ENCODE measurements at places on chromosomes 5 and 9.

- no peak for DNase-seq
Observed at GRCh38 chr9:134368571-134368970, 42.3 kb downstream of the RXRA start.

DNA sequence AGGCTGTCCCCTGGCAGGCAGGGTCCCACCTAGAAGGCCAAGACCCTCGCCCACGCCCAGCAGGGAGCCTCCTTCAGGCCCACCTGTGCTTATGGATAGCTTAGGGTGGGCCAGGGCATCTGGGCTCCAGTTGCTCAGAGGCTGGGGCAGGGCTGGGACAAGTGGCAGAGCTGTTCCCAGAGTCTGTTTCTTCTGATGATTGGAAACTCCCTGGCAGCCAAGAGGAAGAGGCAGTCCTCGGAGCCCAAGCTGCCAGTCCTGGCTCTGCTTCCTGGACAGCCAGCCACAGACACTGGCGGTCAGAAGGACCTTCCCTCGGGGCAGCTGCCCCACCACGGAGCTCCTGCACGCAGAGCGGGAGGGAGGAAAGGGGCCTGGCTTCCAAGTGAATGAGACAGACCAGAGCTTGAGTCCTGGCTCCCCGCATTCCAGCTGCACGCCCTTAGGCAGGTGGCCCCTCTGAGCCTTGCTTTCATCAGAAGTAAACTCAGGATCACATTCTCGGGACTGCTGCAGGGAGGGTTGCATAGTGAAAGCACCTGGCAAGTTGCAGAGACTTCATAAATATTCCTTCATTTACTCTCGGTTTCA is 37.9 kb upstream of the GABRP start:
- no peak for DNase-seq

- peak; percentile 10 for DNase-seq
Observed at GRCh38 chr5:1010641-1011046, 2.0 kb downstream of the NKD2 start.

GRCh38 chr5:24368115-24368514 is 276.7 kb downstream of the CDH10 start:
- DNase-seq: no peak

DNA sequence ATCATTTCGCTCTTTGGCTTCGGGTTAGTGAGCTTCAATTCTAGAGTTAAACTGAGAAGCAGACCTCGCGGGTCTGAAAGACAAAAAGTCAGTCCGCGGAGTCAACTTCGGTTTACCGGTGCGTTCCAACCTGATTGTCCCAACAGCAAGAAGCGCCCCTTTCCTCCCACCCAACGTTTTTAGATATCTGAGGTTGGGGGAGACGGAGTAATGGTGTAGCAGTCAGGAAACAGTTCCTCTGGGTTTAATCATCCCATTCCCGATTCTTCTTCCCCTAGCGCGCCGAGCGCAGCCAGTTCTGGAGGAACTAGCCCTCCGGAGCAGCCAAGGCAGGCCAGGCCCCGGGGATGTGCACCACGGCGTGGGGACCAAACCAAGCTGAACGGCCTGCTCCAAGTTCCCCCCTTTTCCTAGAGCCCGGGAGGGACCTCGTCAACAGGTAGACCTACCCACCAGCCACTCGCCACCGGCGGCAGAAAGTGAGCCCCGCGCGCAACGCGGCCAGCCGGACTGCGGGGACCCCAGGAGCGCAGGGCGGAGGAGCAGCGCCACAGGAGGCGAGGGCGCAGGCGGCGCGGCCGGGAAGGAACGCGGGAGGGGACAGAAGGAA is 622 bp upstream of the ISL1 start:
- DNase-seq: no peak

GRCh38 chr5:96569770-96570169 is 92.4 kb upstream of the CAST start:
- DNase-seq: no peak

DNA sequence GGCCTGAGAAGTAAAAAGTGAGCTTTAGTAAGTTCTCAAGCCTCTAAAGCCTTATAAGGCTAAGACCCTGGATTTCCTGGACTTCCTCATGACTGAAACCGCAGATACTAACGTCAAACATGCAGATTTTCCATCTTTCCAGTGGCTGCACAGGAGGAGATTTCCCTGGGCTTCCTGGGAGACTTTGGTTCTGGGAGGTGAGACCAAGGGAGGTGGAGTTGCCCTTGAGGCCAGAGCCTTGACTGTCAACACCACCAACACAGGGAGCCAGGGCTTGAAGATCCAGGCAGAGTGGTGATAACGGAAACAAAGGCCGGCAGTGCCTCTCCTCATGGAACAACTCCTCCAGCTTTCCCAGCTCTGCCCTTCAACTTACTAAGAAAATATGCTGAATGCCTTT is 144.7 kb upstream of the LRRTM2 start:
- DNase-seq: peak; percentile 49

DNA sequence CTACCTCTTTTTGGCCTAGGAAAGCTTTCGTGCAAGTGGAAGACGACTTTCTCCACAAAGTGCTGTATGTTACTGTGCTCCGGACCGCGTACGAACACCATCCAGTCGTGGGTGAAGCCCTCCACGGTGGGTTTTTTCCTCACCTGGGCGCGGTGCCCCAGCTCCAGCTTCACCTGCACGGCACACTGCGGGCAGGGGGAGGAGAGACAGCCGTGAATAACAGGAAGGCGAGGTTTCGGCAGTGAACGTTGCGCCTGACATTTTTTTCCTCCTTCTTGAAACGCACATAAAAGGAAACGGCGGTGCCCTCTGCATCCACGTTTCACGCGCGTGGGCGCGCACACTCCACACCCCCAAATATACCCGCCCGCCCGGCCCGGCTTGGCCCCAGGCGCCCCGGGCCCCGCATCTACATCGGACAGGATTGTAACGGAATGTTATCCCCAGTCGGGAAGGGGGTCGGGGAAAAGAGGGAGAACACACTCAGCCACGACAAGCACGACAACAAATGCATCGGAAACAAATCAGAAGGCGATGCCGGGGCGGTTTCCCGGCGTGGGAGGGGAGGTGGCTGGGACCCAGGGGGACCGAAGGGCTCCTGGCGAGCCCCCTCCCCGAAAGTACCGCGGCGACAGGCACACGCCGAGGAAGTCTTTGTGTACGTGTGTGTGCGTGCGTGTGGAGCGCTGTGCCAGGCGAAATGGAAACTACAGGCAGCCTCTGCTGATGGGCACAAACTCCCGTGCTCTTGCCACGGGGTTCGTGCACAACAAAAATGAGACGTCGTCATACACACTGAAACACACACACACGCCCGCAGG is 1.4 kb downstream of the MLLT3 start:
- peak; percentile 50 for DNase-seq

- no peak for DNase-seq
Observed at GRCh38 chr5:31410089-31410488, 121.8 kb downstream of the DROSHA start.

GRCh38 chr5:160048131-160048530 is 39.2 kb downstream of the TTC1 start:
- no peak for DNase-seq

GRCh38 chr5:56166671-56167385 is 66.3 kb downstream of the ANKRD55 start:
- no peak for DNase-seq

GRCh38 chr9:117084221-117084620 is 330.6 kb downstream of the ASTN2 start:
- DNase-seq: no peak

GRCh38 chr5:81233080-81233634 is at the start of gene CKMT2:
TSS of gene CKMT2 (plus strand) at chr5:81233322. CDS start at chr5:81251133, 17,811 bp downstream.
- DNase-seq: peak; percentile 94

- no peak for DNase-seq
Observed at GRCh38 chr5:56447232-56447631, 214.1 kb upstream of the ANKRD55 start.

DNA sequence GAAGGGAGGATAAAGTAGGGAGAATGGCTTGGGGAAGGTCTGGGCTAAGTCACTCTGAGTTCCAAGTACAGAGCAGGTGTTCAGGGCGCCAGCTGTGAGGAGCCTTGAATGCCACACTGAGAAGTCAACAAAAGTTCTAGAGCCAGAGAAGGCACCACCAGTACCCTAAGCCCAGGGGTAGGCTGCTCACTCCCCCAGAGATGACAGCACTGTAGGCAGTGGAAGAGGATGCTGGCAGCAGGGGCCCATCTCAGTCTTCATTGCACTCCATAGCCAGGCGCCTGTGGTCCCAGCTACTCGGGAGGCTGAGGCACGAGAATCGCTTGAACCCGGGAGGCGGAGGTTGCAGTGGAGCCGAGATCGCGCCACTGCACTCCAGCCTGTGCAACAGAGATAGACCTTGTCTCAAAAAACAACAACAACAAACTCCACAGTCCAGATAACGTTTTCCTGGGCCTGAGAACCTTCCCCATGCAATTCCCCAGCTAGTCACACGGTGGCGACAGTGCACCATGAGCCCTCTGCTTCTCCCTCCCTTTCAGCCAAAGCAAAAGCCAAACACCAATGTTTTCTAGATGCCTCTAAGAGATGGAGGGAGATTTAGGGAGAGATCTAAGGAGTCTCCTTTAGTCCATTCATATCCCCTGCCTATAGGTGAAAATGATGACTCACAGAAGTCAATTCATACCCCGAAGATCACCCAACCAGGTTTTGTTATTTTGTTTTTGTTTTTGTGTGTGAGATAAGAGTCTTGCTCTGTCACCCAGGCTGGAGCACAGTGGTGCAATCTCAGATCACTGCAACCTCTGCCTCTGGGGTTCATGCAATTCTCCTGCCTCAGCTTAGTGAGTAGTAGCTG is 19.8 kb upstream of the NSD1 start:
- peak; percentile 88 for DNase-seq

- no peak for DNase-seq
Observed at GRCh38 chr9:35481347-35481975, 8.4 kb upstream of the RUSC2 start.

GRCh38 chr9:16450578-16450977 is 419.9 kb downstream of the BNC2 start:
- DNase-seq: no peak

DNA sequence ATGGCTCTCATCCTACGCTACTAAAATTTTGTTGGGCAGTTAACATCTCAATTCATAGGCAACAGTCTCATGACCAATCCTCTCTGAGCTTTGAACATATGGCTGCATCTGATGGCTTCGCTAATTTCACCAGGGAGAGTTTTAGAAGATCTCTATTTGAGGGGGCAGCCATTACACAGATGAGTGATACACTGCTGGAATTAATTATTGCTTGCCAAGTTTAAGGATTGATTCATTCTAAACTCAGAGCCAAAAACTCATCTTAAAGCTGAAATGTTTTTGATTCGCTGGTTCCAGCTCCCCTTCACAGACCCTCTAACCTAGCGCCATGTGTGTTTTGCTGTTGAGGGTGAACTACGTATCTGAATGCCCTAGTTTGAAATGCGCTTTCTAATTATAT is 519.9 kb upstream of the WWC1 start:
- no peak for DNase-seq

Measured in ovary (tissue), 10 donors.